GM23248 (cell line): ENCODE measurements at places on chromosomes 1 and 21. TPM values are rescaled to one million over a fixed set of nuclear protein-coding genes. Genes with fewer than 3 reads are reported as not detected.

DNA sequence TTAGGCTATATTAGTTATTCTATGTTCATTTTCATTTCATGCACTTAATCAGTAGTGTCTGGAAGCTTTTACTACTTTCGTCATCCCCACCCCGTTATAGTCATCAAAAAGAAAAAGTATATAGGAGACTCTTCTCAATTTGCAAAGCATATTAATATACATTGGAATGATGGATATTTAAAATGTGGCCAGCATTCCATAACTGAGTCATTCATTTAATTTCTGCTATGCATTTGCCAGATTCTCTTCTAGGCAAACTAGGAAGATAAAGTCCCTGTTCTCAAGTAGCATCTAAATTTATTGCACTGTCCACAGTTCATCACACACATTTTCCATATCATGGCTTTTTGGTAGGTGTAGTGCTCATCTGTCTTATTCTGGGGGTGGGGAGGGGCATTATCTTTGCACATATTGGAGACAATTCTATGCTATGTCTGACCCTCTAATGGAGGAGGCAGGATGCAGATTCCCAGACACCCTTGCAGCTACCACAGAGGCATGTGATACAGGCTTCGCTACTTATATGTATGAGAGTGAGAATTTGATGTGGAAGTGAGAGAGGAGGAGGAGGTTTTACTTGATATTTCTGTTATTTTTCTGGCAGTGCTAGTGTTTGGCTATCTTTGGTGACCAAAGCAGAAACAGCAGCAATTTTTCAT, 125.8 kb downstream of the CTH start:
- H3K4me1 ChIP-seq, result no peaks in the 10 kb centered on the region
- H3K4me3 ChIP-seq, result no peak overlapping the region
- no peaks in the 10 kb centered on the region for H3K36me3 ChIP-seq
- H3K27me3 ChIP-seq, result no peaks in the 10 kb centered on the region
- DNase-seq, result no peak

The LAMB3 gene
- 2.5 and 3.0 TPM in 2 replicates for polyA plus RNA-seq

GRCh38 chr1:93607814-93608186, 73.8 kb downstream of the BCAR3 start:
- DNase-seq, result peak; percentile 76
- H3K27me3 ChIP-seq, result no peaks in the 10 kb centered on the region
- H3K27ac ChIP-seq, result peak overlapping the region; percentile 75
- peaks cover 85% of the 10 kb centered on the region for H3K4me1 ChIP-seq
- H3K36me3 ChIP-seq, result peaks cover under 1% of the 10 kb centered on the region; the same call in 1 of the 2 replicates

GRCh38 chr21:33670076-33670978, 28.0 kb downstream of the ITSN1 start:
- no peaks in the 10 kb centered on the region for H3K36me3 ChIP-seq
- DNase-seq, result peak; percentile 55
- H3K4me3 ChIP-seq, result no peak overlapping the region
- peaks cover 33% of the 10 kb centered on the region for H3K4me1 ChIP-seq

DNA sequence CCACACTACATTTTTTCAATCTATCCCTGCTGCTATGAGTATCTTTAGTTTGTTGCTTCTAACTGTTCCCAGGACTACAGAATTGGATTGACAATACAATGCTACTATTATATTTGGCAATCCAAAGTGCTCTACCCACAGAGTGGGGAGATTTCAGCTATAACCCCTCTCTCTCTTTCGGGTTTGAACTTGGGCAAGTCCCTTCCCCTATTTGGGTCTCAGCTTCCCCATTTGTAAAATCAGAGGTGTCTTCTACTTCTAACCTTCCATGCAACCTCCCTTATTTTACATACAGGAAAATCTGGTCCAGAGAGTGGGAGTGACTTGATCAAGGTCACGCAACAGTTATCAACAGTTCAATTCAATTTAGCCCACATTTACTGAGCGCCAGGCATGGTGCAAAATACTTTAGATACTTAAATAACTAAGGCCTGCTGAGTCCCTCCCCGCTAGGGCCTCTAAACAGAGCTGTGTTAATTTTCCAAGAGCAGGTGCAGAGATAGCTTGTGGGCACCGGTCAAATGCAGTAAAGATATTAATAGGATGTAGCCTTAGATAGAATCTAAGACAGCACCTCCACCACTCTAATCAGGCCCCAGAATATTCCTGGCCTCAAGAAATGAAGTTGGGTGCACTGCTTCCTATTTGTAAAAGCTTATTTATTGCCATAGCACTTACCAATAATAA, 9.4 kb upstream of the GPX7 start:
- H3K4me3 ChIP-seq, result no peak overlapping the region
- no peaks in the 10 kb centered on the region for H3K36me3 ChIP-seq
- no peaks in the 10 kb centered on the region; the same call in 1 of the 2 replicates for H3K27me3 ChIP-seq
- H3K27ac ChIP-seq, result no peak overlapping the region
- no peak for DNase-seq

The LHX8 gene
- polyA plus RNA-seq, result not detected in 2 replicates

- H3K27ac ChIP-seq, result no peak overlapping the region
- H3K4me3 ChIP-seq, result no peak overlapping the region
- peaks cover 21% of the 10 kb centered on the region for H3K4me1 ChIP-seq
- no peak for DNase-seq
- no peaks in the 10 kb centered on the region for H3K36me3 ChIP-seq
Measured at GRCh38 chr1:60126723-60127122, 53.2 kb upstream of the C1orf87 start.

- no peaks in the 10 kb centered on the region for H3K36me3 ChIP-seq
- no peak for DNase-seq
- no peaks in the 10 kb centered on the region for H3K27me3 ChIP-seq
Measured at GRCh38 chr1:172467446-172467845, 23.6 kb upstream of the PIGC start.

The CLDN14 gene
- 0.28 TPM in 1 of 2 replicates, not detected in the other for polyA plus RNA-seq

DNA sequence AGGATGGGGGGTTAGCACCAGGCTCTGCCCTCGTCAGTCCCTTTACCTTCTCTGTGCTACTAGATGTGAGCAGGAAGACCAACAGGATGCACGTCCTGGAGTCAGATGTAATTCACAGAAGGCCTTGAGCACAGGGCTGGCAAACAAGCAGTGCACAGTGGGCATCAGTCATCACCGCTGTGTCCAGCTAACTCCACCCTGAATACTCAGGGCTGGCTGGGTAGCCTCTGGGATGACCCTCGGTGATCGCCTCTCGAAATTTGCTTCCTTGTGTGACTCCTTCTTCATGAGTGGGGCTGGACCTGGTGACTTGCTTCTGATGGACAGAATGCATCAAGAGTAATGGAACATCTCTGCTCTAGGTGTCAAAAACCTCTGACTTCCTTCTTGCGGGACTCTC, 92.2 kb upstream of the TMPRSS2 start:
- H3K4me1 ChIP-seq, result no peaks in the 10 kb centered on the region
- no peak overlapping the region for H3K27ac ChIP-seq
- H3K27me3 ChIP-seq, result peaks cover 6% of the 10 kb centered on the region; the same call in 1 of the 2 replicates

DNA sequence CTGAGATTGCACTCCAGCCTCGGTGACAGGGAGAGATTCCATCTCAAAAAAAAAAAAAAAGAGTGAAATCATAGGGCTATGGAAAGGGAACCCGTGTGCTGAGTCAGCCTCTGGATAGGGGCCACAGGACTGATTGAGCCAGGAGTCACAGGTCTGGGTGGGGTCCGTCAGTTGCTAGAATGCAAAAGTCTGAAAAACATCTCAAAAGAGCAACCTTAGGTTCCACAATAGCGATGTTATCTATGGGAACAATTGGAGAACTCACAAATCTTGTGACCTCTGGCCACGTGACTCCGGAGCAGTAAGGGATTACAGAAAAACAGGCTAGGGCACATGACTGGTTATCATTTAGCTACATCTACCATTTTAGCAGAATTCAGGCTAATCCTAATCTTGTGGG, 32.8 kb upstream of the GREM2 start:
- no peak overlapping the region for H3K4me3 ChIP-seq
- no peak overlapping the region for H3K27ac ChIP-seq
- peak; percentile 52 for DNase-seq
- no peaks in the 10 kb centered on the region for H3K36me3 ChIP-seq
- no peaks in the 10 kb centered on the region for H3K27me3 ChIP-seq

GRCh38 chr21:25885880-25886279, 151.1 kb downstream of the GABPA start:
- no peaks in the 10 kb centered on the region for H3K4me1 ChIP-seq
- no peak for DNase-seq
- H3K4me3 ChIP-seq, result no peak overlapping the region
- H3K27ac ChIP-seq, result no peak overlapping the region
- H3K36me3 ChIP-seq, result peaks cover 6% of the 10 kb centered on the region
- no peaks in the 10 kb centered on the region for H3K27me3 ChIP-seq

The NFASC gene
- polyA plus RNA-seq, result 44.5 and 46.3 TPM in 2 replicates

- H3K4me3 ChIP-seq, result no peak overlapping the region
- no peak overlapping the region for H3K27ac ChIP-seq
- no peak for DNase-seq
- H3K4me1 ChIP-seq, result no peaks in the 10 kb centered on the region
Measured at GRCh38 chr1:64505944-64506655, 36.2 kb downstream of the CACHD1 start.

GRCh38 chr1:215156232-215156631, 73.7 kb downstream of the KCNK2 start:
- peaks cover 10% of the 10 kb centered on the region for H3K36me3 ChIP-seq
- no peaks in the 10 kb centered on the region for H3K27me3 ChIP-seq
- H3K4me3 ChIP-seq, result no peak overlapping the region
- DNase-seq, result peak; percentile 45
- H3K4me1 ChIP-seq, result peaks cover 17% of the 10 kb centered on the region

The LIPI gene
- not detected in 2 replicates for polyA plus RNA-seq
